ENCODE measurements at places on chromosomes 1 and 21.
A peak's percentile ranks its signal among the peaks of the same experiment; 100 is the strongest.

- DNase-seq = no peak
Observed at GRCh38 chr1:94862718-94863117, 42.6 kb downstream of the SLC44A3 start.

DNA sequence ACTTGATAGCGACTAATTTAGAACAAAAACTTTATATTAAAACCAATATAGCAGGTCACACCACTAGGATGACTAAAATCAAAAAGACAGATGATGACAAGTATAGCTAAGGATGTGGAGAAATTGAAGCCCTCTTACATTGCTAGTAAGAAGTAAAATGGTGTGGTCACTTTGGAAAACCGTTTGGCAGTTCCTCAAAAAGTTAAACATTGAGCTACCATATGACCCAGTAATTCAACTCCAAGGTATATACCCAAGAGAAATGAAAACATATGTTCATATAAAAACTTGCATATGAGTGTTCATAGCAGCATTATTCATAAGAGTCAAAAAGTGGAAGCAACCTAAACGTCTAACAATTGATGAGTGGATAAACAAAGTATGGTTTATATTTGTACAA is 13.0 kb upstream of the SERINC2 start:
- DNase-seq = no peak

GRCh38 chr1:231383159-231383860 is 38.8 kb downstream of the EGLN1 start:
- no peak for DNase-seq

DNA sequence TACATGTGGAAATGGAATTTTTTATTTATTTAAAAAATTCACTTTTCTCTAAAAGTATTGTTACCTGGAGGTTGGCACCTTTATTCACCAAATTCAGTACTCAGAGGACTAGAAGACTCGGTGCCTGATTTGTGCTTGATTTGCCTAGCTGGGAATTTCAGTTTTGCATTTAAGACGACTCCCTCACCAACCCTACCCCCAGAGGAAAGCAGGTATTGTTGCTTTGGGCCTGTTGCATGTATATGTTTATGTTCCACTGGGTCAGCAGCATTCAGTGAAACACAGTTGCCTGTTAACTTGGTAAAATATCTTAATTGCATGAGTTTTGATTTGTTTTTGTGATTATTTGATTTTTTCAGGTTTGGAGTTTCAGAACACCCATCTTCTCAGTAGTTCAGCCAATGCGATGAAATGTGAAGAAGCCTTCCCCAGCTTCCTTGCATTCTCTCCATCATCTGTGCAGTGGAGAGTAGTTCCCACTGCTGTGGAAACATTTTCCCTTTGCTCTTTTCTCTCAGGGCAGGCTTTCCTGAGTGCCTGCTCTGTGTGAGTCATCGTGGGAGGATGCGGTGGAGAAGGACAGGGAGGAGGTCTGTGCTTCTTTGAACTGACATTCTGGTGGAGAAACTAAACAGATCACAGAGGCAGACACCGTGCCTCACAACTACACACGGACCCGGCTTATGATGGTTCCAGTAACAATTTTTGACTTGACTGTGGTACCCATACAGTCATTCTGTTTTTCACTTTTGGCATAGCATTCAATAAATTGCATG is 6.4 kb downstream of the ADARB1 start:
- DNase-seq = no peak

- DNase-seq = peak; percentile 6
Observed at GRCh38 chr1:27525296-27526272, 35.6 kb upstream of the WASF2 start.

DNA sequence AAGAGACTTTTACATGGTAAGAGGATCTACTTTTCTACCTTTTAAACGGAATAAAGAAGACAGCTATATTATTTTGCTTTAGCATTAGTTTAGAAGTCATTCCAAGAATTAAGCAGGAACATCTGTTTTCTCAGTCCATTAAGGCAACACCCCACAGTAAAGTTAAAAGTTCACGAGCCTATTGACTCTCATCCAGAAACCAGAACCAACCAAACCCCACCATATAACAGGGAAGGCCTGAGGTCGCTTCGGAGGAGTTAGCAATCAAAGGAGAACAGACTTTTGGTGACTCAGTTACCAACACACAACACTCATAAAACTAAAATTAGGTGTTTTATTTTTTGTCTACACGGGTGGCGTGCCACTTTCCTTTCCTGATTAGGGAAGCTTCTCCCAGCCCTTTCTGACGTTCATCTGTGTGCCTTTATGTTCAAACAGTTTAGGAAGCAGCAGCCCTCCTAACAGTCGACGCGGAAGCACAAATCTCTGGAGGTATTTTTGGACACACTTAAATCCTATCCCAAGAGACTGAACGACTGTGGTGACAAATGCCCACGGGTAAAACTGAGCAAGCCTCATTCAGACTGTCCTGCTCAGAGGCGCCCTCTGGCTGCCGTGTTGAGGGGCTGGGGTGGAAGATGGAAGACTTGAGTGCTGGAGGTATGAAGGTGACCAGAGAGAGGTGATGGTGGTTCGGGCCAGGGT is 8.6 kb upstream of the PLA2G2C start:
- peak; percentile 7 for DNase-seq

- DNase-seq = no peak
Observed at GRCh38 chr1:93253516-93253915, 73.0 kb downstream of the CCDC18 start.

DNA sequence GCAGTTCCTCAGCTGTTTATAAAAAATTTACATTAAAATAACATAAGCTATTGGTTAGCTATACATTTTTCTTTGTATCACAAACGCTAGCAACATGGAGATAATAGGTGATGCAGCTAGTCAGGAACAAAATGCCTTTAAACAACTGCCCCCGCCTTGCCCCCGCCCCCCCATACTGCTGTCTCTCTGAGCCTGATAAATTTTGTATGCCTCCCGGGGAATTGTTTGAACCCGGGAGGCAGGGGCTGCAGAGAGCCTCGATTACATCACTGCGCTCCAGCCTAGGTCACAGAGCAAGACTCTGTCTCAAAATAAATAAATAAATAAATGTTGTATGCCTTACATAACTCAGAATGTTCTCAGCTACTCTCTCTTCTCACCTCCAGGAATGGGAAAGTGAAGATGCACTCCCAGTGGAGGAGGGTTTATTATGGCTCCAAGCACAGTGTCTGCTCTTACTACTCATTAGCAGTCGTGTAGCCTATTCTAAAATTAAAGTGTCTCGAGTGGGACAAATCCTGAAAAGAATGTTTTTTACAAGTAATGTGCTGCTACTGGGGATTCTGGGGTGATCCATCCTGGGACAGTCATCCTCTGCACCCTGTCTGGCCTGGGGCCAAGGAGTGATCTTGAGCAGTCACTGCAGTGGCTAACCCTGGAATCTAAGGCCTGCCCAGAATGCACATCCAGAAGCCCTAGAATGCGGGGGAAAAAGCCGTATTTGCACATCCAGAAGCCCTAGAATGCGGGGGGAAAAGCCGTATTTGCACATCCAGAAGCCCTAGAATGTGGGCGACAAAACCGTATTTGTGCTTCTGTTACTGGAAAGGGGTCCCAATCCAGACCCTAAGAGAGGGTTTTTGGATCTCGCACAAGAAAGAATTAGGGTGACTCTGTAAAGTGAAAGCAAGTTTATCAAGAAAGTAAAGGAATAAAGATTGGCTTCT is 39.4 kb upstream of the ZNF496 start:
- DNase-seq = no peak

DNA sequence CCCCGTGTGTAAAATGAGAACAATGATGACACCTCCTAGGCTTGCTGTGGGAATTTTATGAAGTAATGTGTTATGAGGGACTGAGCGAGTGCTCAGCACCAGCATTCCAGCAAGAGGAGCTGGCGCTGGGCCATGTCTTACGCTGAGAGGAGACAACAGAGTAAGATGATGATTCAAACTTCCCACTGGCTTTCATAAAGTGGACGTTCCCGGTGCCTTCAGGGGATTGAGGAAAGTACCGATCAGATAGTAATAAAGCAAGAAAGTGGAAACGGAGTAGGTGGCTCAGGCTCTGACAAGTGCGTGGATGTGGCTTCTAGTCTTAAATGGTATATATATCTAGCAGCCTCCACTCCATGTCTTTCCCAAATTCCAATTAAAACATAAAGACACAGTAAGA is 23.8 kb downstream of the EPHA10 start:
- no peak for DNase-seq

DNA sequence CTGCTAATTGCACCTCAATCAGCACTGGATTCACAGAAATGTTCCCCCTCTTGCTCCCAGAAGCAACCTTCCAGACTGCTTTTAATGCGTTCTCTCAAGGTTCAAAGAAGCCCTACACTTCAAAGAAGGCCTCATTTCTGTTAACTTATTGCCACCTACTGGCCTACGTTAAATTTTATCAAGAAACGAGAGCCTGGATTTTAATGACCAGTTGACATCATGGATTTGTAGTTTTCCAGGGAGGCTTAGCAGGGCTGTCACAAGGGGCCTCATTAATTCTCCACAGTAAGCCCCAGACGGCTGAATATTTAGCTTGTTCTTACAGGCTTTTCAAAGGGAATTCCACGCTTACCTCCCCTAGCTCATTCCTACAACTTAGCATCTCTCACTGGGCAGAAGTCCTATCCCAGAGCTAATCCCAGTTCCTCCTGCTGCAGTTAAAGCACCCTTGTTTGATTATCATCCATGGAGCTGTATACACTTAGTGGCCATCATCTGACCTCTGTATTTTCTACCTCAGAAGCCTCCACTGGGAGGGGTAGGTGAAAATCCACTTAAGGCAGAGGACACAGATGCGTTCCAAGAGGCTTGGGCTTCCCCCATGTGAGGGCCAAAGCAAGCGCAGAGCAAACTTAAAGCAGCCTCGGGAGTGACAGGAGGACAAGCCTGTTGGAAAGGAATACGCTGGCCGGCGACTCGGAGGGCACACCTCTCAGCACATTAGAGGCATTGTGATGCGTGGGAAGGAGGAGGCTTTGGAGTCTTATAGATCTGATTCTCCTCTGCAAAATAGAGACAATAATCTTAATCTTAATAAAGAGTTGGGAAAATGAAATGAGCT is 32.2 kb upstream of the CYP4X1 start:
- peak; percentile 14 for DNase-seq

- DNase-seq = no peak
Observed at GRCh38 chr1:36256558-36257374, 32.5 kb downstream of the THRAP3 start.

- DNase-seq = no peak
Observed at GRCh38 chr1:7140251-7140650, 355.0 kb downstream of the CAMTA1 start.

GRCh38 chr1:59123081-59123681 is 173.7 kb upstream of the FGGY start:
- DNase-seq = no peak

DNA sequence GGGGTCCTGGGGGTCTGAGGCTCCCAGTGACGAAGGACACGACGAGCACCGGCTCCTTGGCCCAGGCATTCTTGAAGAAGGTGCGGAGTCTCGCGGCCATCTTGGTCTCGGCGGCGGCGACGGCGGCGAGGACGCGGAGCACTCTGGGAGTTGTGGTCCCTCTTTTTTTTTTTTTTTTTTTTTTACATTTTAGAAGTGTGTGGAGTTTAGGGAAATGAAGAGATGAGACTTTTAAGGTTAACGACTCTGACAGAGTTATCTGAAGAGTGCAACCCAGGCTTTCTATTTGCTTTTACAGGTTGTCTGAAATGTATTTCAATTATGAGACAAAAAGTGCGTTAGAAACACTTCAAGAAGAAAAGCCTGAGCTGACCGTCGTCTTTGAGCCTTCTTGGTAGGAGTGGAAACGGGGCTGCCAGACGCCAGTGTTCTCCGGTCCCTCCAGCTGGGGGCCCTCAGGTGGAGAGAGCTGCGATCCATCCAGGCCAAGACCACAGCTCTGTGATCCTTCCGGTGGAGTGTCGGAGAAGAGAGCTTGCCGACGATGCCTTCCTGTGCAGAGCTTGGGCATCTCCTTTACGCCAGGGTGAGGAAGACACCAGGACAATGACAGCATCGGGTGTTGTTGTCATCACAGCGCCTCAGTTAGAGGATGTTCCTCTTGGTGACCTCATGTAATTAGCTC is 9.7 kb downstream of the OR2B11 start:
- DNase-seq = peak; percentile 6

- no peak for DNase-seq
Observed at GRCh38 chr1:243272401-243272800, 16.6 kb downstream of the SDCCAG8 start.

GRCh38 chr1:186194107-186194756 is 180.8 kb downstream of the TPR start:
- DNase-seq = no peak

- no peak for DNase-seq
Observed at GRCh38 chr1:157115429-157115838, 15.8 kb upstream of the ETV3L start.

DNA sequence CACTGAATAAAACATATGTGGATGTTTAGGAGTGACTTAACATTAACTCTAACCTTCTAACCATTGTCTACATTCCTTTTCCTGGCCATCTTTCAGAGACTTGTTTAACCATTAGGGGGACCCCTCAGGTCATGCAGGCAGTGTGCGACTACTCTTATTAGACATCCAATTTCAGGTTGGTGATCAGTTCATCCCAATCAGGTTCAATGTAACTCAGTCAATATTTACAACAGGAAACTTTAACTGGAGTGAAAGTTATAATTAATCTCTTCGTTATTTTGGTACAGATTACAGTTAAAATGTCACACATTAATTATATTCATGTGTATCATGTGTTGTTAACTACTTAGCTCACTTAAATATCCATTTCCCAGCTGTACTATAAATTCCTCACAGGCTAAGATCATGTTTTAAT is 68.8 kb upstream of the RGS1 start:
- DNase-seq = no peak

DNA sequence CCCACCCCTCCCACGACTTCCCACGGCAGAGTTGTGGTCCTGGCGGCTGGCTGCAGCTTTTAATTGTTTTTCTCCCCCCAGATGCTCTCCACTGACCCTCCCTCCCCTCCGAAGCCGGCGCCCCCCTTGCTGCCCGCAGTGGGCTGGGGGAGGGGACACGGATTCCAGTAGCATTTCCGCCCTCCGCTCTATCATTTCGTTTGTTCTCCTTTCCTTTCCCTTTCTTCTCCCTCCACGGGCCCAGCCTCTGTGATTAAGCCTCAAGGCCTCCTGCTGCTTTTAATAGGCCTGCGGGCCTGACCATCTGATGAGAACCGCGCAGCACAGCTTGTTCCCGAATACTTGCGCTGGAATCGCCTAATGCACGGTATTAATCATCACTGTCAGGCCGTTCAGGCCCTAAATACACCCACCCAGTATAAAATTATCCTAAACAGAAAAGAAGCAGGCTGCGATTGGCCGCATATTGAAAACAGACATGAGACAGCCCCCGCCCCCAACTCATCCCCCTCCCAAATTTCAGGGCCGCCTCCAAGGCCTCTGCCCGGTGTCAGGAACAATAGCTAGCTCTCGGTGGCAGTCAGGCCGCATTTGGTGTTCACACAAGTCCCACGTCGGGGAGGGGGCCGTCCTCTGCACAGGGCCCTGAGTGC is 102.0 kb upstream of the ARHGEF16 start:
- DNase-seq = no peak

- DNase-seq = no peak
Observed at GRCh38 chr1:3488432-3488831, 34.0 kb downstream of the ARHGEF16 start.

GRCh38 chr1:208565756-208566440 is 321.7 kb upstream of the PLXNA2 start:
- no peak for DNase-seq

Data from NCI-H748 treated with DMSO at 0.1 percent for 48 hours (cell line).